Astrocyte of the cerebellum (primary cell): ENCODE measurements at places on chromosomes 13 and 19.

GRCh38 chr13:33740134-33740538 is 77.8 kb upstream of the RFC3 start:
- DNase-seq = peak; percentile 76

DNA sequence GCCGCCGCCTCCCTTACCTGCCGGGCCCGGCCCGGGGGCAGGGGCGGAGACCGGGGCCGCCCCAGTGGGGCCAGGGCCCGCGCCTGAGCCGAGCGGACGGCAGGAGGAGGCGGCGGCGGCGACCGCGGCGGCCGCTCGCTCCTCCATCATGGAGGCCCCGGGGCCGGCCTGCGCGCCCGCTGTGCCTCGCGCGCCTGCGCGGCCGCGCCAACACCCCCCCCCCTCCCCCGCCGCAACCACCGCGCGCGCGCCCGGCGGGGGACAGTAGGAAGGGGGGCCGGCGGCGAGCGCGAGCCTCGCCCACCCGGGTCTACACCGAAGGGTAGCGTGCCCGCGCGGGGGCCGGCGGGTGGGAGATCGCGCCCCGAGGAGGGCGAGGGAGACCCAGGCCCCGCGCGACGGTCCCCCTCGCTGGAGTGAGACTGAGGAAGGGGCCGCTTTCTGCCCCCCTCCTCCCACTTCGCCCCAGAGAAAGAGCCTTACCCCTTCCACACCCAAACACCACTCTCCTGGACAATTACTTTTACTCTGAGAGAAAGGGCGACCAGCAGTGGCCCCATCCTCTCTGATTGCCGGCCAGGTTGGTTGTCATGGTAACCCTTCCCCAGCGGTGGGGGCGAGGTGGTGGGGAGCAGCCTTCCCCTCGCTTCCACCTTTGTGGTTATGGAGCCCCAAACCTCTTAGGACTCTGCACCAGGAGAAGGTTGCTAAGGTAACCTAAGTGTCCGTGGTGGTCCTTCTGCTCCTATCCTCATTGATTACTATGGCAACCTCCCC is at the start of gene STRN4:
TSS of gene STRN4 (minus strand) at position 170 of the 777 bp plus-strand sequence. CDS start at position 150, 20 bp downstream.
- no peak for DNase-seq

DNA sequence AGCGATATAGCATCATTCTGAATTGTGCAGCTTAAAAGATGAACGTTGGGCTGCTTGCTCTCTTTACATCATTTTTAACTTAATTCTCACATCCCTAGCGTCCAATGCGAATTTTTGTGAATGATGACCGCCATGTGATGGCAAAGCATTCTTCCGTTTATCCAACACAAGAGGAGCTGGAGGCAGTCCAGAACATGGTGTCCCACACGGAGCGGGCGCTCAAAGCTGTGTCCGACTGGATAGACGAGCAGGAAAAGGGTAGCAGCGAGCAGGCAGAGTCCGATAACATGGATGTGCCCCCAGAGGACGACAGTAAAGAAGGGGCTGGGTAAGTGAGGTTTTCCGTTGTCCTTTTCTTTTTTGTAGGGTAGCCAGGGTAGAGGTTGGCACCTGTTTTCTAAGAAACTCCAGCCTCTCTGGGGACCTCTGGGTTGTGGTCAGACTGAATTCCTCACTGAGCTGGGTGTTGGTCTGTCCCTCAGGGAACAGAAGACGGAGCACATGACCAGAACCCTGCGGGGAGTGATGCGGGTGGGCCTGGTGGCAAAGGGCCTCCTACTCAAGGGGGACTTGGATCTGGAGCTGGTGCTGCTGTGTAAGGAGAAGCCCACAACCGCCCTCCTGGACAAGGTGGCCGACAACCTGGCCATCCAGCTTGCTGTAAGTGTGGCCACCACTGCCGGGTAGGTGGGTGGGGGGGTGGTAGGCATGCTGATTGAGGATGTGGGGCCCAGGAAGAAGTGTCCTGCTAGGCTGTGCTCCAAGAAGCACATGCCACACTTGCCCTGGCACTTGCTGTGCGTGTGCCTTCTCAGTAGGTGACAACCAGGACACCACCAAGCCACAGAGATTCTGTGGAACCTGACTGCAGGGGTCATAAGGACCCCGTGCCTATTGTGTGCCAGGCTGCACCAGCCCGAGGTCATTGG is 17.0 kb downstream of the ILF3 start:
- DNase-seq = no peak

DNA sequence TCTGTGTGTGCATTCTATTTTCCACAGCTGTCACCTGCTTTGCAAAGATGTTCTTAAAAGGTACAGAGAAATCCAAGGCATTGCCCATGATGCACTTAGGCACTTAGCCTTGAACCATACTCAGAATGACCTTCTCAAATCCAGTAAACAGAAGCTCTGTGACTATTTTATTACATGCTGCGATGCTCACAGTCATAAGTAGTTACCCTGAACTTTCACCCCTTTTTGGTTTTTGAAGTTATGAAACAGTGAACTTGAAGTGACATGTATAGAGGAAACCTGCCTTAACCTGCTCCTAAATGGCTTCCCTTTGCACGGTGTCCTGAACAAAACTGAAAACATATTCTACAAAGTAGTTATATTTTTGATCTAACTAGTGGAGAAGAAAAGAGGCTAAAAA is 100.4 kb downstream of the SLC10A2 start:
- DNase-seq = no peak

DNA sequence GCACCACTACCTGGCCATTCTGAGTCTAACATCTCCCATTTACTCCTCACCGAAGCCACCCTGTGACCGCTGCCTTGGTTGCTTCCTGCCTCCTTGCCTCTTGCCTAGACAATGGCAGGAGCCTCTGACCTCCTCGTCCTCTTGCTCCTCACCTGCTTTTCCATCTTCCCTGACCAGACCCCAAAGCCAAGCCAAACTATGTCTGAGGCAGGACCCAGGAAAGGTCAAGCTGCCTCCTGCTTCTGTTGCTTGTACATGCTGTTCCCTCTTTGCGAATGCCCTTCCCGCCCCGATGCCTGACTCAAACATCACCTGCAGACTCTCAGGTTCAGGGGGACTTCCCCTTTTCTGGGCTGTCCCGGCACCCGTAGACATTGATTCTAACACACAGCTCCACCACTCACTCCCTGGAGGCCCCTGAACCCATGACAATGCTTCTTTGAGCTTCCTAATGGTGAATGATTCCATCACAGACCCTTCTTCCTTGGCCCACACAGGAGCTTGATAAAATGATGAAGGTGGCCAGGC is 60.8 kb downstream of the F2RL3 start:
- no peak for DNase-seq

- DNase-seq = no peak
Measured at GRCh38 chr19:51712461-51713081, 11.2 kb downstream of the HAS1 start.
